ENCODE measurements at places on chromosomes 6 and 20. TPM values are rescaled to one million over a fixed set of nuclear protein-coding genes. Genes with fewer than 3 reads are reported as not detected.
A peak's percentile ranks its signal among the peaks of the same experiment; 100 is the strongest.

DNA sequence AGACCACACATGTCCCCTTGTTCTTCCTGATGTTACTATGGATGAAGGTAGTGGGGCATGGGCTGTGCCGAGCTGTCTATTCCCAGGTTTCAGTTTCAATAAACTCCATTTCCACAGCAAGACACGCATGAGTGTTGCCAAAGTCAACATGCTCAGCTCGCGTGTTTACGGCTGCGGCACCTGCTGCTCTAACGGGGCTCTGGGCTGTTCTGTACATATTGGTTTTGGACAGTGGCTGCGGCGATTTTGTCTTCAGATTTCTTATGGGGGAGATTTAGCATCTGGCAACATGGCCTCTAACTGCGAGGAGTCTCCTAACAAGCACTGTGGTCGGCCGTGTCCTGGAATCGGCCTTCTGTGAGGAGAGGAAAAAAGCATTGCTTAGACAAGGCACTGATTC is 58.6 kb downstream of the TMEM242 start:
- DNase-seq: no peak

DNA sequence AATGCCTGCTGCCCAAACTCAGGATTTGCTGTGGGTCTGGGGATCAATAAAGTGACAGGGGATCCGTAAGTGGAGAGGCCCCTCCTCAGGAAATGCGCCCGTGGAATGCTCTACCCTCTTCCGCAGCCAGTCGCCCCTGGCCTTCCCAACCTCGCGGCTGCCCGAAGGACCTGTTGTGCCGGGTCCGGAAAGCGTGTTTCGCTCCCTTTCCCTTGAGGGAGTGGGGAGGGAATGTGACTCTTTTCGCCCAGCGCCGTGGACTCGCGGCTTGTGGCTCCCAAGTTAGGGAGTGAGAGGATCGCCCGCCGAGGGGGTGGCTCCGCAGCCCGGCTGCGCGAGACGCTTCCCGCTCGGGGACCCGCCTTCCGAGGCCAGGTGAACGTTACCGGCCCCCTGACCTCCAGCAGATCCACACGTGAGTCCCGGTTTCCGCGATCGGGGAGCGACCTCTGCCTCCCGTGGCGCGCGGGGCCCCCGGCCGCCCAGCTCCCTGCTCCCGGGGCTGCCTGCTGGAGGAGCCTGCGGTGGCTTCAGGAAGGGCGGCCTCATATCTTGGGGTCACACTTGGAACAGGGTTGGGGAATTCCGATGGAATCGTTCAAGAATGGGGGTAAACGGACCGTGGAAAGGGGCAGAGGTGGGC is 666 bp downstream of the TPD52L1 start:
- peak; percentile 7 for DNase-seq

DNA sequence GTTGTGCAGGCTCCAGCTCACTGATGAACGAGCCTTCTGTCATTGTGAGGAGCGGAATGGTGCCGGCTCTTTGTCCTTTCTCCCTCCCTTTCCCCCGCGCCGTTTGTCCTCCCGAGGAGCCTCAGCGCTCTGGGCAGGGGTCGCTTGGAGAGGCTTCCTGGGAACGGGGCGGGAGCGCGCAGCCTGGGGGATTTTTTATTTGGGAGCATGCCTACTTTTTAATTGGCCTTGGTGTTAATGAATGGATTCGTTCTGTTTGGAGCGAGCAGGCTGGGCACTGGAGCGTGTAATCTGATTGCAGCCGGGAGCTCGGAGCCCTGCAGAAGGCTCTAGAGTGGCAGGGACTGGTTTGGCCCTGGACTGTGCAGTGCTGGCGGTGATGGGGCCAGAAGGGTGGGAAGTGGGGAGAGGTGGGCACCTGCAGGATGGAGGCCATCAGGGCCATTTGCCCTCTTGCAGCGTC is 118.8 kb downstream of the CDH4 start:
- DNase-seq: no peak

The RWDD1 gene
- total RNA-seq: 27.5 TPM

The RPS10 gene
- total RNA-seq: 1,731 TPM

All from tibial nerve (tissue), 4 donors.